ENCODE measurements at places on chromosomes 6 and 20.
A peak's percentile ranks its signal among the peaks of the same experiment; 100 is the strongest.

GRCh38 chr6:24933868-24934401 lies 1.8 kb downstream of the RIPOR2 start:
- DNase-seq: no peak

DNA sequence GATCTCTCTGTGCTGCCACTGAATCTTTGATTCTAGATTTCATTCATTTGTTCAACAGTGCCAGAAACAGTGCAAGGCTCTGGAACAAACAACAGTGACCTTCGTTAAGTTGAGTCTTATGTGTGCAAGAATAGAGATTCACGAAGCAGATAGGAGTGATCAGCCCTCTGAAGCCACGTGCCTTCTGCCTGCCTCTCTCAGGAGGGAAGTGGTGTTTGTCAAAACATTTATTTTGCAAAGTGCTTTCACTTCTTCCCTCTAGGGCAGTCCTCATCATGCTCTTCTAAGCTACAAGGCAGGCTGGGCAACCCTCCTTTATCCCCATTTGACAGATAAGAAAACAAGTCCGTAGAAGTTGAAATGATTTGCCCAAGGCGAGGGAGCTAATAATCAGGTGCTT lies 204.3 kb downstream of the TFAP2C start:
- no peak for DNase-seq

DNA sequence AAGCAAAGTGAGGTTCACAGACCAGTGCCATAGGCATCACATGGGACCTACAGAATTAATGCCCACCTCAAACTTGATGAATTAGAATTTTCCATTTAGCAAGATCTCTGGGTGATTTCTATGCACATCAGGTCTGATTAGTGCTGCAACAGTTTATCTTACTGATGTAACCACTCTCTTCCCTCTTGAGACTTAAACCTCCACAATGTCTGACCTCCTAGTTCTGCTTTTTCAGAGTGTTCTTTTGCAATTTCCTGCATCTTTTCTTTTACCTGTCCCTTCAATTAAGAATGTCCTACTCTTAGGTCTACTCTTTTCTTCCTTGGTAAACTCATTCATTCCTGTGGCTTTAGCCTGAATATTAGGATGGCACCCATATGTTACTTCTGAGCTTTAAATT lies 615.3 kb downstream of the TFAP2A start:
- no peak for DNase-seq

- DNase-seq: no peak
These were observed 37.3 kb downstream of the SH3BGRL2 start for GRCh38 chr6:79668381-79668780.

- no peak for DNase-seq
These were observed 49.1 kb downstream of the IRAK1BP1 start for GRCh38 chr6:78916411-78916810.

DNA sequence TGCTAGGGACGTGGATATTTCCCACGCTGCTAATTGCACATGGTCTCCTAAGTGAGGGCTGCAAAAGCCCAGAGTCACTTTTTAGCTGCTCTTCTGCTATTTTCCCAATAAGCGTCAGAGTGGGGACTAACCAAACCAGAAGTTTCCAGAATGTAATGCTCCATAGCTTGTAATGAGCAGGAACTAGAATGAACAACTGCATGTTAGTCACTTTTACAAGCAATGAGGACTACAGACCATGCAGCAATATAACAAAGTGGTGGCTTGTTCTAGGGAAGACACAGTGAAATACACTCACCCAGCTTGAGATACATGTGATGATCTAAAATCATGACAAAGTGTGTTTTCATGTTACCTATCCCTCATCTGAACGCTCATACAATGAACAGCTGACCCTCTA lies 314.1 kb upstream of the SGK1 start:
- DNase-seq: no peak

GRCh38 chr6:128635219-128635618 lies 114.8 kb upstream of the PTPRK start:
- no peak for DNase-seq

DNA sequence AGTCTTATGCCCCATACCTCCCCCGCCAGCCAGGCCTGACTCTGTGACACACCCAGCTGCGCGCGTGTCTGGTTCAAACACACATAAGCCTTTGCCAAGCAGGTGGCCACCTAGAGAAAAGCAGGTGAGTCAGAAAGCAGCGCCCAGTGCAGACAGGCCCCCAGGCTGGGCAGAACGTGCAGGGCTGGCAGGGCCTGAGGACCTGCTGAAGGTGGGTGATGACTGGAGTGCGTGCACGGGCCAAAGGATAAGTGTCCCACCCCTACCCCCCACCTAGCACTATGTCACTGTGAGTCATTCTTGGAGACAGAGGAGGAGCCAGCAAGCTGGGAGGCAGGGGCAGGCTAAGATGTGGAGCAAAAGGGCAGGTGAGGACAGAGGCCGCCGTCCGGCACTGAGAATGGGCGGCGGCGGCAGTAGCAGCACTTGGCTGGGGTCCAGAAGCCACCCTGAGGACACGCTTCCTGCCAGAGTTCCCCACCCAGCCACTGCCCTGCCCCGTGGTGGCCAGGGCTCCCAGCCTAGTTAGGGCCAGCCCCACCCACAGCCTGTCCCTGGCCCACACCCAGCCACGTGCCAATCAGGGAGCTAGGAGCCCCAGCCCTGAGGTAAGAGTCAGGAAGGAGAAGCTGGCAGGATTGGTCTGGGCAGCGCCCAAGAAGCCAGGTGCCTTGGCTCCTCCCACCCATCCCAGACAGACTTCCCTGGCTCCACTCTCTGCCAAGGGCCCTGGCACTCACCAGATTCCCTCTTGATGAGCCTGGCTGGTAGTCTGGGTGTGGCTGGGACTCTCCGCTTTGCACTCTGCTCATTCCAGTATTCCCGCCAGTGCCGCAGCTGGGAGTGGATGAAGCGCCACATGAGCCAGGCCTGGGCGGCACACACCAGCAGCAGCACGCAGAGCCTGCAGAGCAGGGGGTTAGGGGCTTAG lies 72.7 kb downstream of the TRAM2 start:
- DNase-seq: no peak

DNA sequence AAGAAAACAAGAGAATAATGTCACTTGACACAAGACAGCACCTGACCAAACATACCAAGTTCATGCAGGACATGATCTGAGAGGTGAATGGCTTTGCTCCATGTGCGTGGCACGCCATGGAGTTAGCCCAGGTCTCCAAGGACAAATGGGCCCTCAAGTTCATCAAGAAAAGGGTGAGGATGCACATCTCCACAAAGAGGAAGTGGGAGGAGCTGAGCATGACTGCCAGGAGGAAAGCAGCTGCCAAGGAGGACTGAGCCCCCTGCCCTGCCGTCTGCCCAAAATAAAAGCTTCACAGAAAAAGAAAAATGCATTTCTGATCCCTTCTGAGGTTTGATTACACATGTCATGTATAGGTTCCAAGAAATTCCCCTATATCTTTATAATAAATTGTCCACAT lies 82.0 kb upstream of the TSHZ2 start:
- DNase-seq: no peak

- no peak for DNase-seq
These were observed 636 bp downstream of the RTF2 start for GRCh38 chr20:56469077-56469449.

DNA sequence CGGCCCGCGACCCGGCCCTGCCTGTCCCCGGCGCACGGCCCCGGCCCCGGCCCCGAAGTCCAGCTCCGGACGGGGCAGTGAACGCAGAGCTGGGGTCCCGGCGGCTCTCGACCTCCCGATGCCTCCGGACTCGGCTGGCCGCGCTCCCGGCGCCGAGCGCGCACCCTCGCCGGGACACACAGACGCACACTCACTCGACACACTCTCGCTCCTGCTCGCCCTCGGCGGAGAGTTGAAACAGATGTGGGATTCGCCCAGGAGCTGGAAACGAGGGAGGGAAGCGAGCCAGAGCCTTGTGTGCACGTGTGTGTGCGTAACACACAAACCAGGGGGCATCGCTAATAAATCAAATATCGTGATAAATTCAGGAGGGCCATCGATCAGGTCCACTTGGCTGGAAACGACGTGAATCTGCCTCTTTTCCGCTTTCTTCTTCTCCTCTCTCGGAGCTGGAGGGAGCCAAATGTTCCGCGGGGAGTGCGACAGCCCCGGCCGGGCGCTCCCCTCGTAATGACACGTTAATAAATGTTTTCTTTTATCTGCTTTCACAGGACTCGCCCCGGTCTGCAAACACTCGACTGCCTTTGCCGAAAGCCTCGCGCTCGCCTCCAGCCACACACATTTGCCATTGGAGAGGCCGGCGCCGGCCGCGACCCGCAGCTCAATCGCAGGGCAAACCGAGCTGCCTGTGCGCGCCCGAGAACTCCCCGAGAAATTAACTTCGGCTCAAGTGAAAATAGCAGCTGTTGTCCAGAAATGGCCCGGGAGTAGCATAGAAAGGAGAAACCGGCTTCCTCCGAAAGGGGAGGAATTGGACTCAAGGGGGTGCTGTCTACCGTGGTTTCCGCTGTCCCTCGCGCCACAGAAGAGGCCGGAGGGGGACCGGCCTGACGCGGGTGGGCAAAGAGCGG lies 828 bp upstream of the SULF2 start:
- DNase-seq: no peak

GRCh38 chr6:111338843-111339242 lies 144.2 kb downstream of the REV3L start:
- DNase-seq: no peak

DNA sequence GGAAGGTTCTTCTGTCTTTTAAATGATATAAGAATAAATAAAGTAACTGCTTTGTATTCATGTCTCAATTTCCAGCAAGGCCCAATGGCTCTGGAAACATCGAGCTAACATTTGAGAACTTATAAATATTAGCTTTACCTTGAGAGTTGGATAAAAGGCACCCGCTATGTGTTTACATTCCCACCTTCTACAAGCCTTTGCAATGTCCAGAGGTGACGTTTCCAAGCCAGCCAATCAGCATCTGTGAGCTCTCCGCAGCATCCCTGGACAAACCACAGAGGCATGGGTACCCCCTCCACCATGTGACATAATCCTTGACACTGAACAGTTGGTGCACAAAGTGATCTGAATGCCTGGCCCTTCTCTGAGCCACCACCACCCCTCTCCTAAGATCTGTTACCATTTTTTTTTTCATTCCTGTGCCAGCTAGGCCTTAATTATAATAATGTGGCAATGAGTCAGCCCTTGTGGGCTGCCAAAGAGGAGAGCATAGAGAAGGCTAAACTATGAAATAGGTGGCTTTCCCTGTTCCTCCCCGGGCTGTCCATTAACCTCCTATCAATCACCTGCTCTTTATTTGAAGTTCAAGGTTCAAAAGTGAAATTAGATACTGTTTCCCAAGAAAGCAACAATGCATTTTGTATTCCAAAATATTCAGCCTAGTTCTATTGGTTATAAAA lies 4.1 kb downstream of the CBLN4 start:
- DNase-seq: no peak

DNA sequence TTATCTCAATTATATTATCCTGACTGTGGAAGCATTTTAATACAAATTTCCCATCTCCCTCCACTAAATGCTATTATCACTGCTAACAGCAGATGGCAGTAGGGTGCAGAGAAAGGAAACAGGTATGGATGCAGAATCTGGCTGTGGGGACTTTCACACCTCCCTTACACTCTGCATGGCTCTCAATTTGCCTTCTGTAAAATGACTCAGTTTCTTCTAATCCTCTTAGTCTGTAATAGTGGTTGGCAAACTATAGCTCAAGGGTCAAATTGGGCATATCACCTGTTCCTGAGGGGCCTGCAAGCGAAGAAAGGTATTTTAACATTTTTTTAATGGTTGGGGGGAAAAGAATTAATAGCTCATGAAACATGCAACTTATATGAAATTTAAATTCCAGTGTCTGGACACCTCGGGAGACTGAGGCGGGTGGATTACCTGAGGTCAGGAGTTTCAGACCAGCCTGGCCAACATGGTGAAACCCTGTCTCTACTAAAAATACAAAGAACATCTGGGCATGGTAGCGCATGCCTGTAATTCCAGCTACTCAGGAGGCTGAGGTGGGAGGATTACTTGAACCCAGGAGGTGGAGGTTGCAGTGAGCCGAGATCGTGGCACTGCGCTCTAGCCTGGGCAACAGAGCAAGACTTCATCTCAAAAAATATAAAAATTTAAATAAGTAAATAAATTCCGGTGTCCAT lies 83.5 kb downstream of the ZMYND8 start:
- DNase-seq: peak; percentile 9

- no peak for DNase-seq
These were observed 11.4 kb upstream of the CAPN11 start for GRCh38 chr6:44147256-44147655.

GRCh38 chr6:18748314-18748713 lies 361.2 kb downstream of the RNF144B start:
- DNase-seq: no peak

DNA sequence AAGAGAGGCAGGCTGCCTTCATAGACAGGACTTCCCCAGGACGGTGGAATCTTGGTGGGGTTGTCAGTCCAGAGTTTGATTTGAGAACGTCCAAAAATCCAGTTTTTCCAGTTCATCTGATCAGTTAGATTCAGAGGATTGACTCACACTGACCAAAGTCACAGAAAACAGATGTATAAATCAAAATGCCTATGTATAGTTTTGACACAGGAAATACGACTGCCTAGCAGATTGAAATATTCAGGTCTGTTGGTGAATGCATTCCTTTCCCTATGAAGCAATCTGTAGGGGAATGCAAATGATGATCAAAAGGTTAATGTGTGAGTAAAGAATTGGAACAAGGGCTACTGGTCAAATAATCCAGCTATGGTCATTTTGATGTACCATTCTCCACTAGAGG lies 29.7 kb upstream of the GFOD1 start:
- no peak for DNase-seq

DNA sequence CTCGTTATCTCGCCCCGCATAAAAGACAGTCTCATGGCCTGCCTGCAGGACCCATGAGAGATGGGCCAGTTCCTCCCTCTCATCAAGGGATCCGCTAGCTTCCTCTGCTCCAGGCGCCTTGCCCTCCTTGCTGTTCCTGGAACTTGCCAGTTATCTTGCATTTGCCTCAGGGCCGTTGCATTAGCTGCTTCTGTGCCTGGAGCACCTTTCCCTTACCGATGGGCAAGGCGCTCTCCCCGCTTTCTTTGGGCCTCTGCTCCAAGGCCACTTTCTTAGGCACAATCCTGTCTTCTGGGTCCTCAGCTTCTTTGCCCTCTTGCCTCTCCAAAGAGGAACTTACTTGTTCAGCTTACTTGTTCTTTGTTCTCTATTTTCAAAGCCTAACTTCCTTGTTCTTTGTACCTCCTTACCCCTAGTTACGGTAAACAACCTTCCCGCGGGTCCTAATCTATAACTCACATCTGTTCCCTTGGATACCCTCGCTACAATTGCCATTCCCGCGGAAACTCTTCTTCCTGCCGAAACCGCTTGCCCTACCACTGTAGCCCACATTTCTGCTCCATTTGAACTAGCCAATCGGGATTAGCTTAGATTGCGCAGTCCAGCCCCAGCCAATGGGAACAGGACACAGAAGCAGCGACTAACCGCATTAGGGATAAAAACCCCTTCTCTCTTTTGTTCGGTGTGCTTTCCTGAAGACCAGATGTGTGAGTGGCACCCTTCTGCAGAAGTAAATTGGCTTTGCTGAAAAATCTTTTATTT lies 887 bp upstream of the NSFL1C start:
- DNase-seq: no peak

GRCh38 chr6:15921243-15921642 lies 207.6 kb upstream of the MYLIP start:
- DNase-seq: no peak

GRCh38 chr6:41475164-41475563 lies 71.0 kb upstream of the FOXP4 start:
- no peak for DNase-seq

Data from stimulated activated CD8-positive, alpha-beta memory T cell treated with anti-CD3 and anti-CD28 coated beads, Interleukin-15, amount 100 ng/mL, for 48 hours (primary cell).